HFFc6 (cell line): ENCODE measurements at places on chromosomes 12 and 14. TPM values are rescaled to one million over a fixed set of nuclear protein-coding genes. Genes with fewer than 3 reads are reported as not detected.

DNA sequence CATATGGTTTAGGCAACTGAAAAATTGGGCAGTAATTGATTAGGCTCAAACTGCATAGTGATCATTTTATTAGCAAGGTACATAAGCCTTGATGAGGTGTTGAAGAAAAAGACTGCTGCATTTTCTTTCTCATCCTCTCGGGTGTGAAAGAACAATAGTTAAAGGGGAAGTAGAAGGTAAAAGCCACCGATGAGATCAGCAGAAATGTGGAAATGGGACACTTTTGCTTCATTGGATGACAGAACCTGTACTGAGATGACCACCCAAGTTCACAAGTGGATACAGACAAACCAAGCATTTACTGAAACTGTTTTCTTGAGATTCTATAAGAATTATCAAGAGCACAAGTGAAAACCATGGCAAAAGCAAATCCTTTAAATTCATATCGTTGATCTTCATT is 184.0 kb downstream of the TMX1 start:
- no peaks in the 10 kb centered on the region for H3K4me1 ChIP-seq
- peaks cover 11% of the 10 kb centered on the region; the same call in 1 of the 2 replicates for H3K36me3 ChIP-seq
- no peak overlapping the region for H3K27ac ChIP-seq
- no peaks in the 10 kb centered on the region for H3K27me3 ChIP-seq

DNA sequence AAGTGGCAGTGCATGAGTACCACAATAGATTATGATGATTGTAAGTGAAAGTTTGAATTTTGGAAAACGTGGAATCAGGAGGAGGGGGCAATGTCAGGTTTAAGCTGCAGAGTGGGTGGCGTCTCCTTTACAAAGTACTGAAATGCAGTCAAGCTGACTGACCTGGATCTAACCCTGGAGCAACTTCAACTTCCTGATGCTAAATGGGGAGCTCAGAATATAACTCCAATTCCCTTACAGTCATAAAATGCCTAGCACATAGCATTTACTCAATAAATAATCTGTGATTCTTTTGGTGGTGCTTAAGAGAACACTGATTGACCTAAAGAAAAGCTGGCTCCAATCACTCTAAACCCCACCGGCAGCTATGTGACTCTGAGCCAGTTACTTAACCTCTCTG is 38.5 kb downstream of the CCDC60 start:
- no peaks in the 10 kb centered on the region for H3K4me1 ChIP-seq
- no peak overlapping the region for H3K4me3 ChIP-seq
- no peak overlapping the region for H3K27ac ChIP-seq
- no peaks in the 10 kb centered on the region for H3K27me3 ChIP-seq
- no peaks in the 10 kb centered on the region for H3K36me3 ChIP-seq

DNA sequence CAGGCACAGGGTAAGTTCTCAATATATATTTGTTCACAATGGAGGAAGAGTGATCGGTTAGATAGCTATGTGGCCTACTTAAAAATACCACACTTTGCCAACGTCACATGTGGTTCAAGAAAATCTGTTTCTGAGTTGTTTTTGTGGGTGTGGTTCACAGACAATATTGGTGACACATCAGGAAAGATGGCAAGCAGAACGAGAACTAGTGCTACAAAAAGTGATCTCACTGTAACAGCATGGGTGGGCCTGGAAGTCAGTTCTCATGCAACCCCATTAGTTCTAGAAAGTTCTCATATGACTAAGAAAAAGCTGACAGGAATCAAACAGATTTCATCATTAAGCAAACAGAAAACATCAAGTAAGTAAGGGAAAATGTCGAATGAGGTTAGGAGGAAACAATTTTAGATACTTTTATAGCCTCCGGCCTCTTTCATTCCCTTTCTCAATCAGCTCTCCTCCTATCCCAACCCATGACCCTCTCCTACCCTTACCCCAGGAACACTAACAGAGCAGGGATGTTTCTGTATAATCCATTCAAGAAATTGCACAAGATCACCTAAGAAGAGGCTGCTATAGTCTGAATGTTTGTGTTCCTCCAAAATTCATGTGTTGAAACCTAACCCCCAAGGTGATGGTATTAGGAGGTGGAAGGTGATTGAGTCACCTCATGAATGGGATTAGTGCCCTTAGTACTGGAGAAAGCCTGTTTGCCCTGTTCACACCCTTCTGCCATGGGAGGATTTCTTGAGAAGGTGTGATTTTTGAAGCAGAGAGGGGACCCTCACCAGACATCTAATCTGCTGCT is 15.5 kb upstream of the NTN4 start:
- H3K27me3 ChIP-seq: no peaks in the 10 kb centered on the region

DNA sequence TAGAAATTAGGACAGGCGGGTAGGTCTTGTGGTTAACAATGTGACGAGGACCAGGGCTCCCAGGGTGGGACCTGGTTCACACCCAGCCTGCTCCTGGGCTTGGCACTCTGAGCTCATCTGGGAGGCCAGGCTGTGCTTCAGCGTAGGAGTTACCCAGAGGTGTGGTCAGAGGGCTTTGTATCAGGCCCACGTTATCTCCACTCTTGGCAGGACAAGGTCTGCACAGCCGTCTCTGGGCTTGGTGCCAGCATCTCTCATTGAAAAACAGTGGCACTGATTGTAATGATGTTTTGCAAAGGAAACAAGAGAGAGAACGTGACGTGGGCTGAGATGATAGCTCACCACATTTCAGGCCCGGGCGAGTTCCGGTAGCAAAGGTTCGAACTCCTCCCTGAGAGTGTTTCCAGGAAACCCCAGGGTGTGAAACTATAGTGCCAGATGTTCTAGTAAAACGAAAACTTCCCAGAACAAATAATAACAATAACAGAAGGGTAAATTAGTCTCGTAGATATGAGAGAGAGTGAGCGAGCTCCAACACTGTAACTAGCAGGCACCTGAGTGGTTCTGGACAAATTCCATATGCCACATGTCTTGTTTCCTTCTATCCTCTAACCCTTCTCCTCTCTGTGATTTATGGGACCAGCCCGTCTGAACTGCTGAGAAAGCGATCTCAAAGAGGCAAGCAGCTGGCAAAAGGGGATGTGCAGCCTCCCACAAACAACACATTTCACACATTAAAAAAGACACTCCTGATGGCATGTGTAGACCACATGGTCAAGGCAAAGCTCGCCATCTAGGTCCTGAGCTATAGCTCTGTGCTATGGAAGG is 227.3 kb downstream of the KTN1 start:
- no peak overlapping the region for H3K4me3 ChIP-seq
- H3K27me3 ChIP-seq: peaks cover 4% of the 10 kb centered on the region
- DNase-seq: no peak
- no peak overlapping the region for H3K27ac ChIP-seq
- H3K4me1 ChIP-seq: peaks cover 9% of the 10 kb centered on the region; the same call in 1 of the 2 replicates
- H3K36me3 ChIP-seq: no peaks in the 10 kb centered on the region

The KRT71 gene
- not detected in 3 replicates for total RNA-seq

The CRY1 gene
- total RNA-seq: 12.5 to 16.3 TPM (median 13.4 TPM) in 3 replicates

The SERPINA10 gene
- not detected in 3 replicates for total RNA-seq

The THTPA gene
- total RNA-seq: 10.6 to 15.8 TPM (median 13.9 TPM) in 3 replicates

The KRT2 gene
- not detected in 3 replicates for total RNA-seq

The C12orf56 gene
- total RNA-seq: not detected in 2 replicates
